ENCODE measurements at places on chromosomes 3 and 15. TPM values are rescaled to one million over a fixed set of nuclear protein-coding genes. Genes with fewer than 3 reads are reported as not detected.
A peak's percentile ranks its signal among the peaks of the same experiment; 100 is the strongest.

DNA sequence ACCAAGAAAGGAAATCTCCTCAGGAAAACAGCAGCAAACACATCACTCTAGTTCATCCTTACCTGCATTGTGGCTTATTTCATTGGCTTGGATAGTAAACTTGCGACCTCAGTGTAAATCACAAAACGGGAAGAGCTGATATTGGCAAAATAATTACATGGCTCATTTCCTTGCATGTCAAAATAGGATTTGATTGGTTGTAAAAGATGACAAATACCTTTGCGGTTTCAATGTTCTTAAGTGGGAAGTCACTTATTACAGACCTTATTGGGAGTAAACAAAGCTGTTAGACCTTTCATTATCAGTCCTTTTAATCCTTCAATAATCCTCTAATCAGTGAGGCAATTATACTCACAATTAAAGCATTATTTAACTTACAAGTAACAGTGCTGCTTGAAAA is 590.6 kb downstream of the MAGI1 start:
- no peaks in the 10 kb centered on the region for H3K27me3 ChIP-seq
- H3K4me1 ChIP-seq = no peaks in the 10 kb centered on the region
- H3K4me3 ChIP-seq = no peak overlapping the region
- no peak for DNase-seq
- H3K27ac ChIP-seq = no peak overlapping the region

- H3K4me3 ChIP-seq = no peak overlapping the region
- no peaks in the 10 kb centered on the region for H3K36me3 ChIP-seq
- H3K27ac ChIP-seq = no peak overlapping the region
- peaks cover 8% of the 10 kb centered on the region for H3K27me3 ChIP-seq
- no peaks in the 10 kb centered on the region for H3K4me1 ChIP-seq
- DNase-seq = no peak
These were observed 142.2 kb downstream of the ALDH1A2 start for GRCh38 chr15:57923306-57923705.

GRCh38 chr15:69760890-69761568 is 308.4 kb downstream of the RPLP1 start:
- peak overlapping the region; percentile 87 for H3K27ac ChIP-seq
- H3K36me3 ChIP-seq = peaks cover 19% of the 10 kb centered on the region
- peak overlapping the region; percentile 76 for H3K4me3 ChIP-seq
- DNase-seq = peak; percentile 95
- H3K27me3 ChIP-seq = peaks cover 2% of the 10 kb centered on the region

GATA2 gene
- total RNA-seq = not detected

DNA sequence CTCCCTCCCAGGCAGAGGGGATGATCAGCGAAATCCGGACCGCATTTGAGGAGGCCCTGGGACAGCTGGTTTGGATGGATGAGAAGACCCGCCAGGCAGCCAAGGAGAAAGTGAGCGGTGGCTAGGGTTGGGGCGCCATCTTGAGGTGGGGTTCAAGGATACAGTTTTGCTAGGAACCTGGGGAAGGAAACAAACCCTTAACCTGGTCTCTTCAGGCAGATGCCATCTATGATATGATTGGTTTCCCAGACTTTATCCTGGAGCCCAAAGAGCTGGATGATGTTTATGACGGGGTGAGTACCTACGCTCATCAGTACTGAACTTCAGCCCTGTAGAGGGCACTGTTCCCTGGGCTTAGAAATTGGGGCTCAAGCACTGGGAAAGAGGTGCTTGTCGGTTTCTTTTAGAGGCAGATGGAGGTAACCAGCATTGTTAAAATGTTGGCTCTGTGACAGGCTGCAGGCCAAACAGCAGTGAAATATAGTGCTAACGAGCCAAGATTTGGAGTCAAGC is 9.6 kb upstream of the PSMD2 start:
- H3K4me3 ChIP-seq = no peak overlapping the region
- no peak overlapping the region for H3K27ac ChIP-seq
- no peaks in the 10 kb centered on the region for H3K36me3 ChIP-seq
- peaks cover 15% of the 10 kb centered on the region for H3K27me3 ChIP-seq

ANKUB1 gene
- not detected for total RNA-seq

DNA sequence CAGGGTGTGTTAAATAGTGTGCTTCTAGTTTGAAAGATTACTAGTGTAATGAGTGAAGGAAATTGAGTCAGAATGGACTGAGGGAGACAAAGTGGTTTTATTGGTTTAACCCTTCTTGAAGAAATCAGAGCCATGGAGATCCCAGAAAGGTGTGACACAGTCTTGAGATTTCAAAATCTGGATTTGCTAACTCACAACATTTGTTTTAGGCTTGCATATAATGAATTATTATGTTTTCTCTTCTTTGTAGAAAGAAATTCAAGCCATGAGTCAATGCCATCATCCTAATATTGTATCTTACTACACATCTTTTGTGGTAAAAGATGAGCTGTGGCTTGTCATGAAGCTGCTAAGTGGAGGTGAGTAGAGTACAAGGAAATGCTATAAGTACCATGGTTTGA is 25.1 kb downstream of the OXSR1 start:
- peaks cover 48% of the 10 kb centered on the region for H3K36me3 ChIP-seq
- H3K27me3 ChIP-seq = no peaks in the 10 kb centered on the region
- no peak for DNase-seq
- peaks cover 2% of the 10 kb centered on the region for H3K4me1 ChIP-seq
- H3K27ac ChIP-seq = no peak overlapping the region
- H3K4me3 ChIP-seq = no peak overlapping the region

DNA sequence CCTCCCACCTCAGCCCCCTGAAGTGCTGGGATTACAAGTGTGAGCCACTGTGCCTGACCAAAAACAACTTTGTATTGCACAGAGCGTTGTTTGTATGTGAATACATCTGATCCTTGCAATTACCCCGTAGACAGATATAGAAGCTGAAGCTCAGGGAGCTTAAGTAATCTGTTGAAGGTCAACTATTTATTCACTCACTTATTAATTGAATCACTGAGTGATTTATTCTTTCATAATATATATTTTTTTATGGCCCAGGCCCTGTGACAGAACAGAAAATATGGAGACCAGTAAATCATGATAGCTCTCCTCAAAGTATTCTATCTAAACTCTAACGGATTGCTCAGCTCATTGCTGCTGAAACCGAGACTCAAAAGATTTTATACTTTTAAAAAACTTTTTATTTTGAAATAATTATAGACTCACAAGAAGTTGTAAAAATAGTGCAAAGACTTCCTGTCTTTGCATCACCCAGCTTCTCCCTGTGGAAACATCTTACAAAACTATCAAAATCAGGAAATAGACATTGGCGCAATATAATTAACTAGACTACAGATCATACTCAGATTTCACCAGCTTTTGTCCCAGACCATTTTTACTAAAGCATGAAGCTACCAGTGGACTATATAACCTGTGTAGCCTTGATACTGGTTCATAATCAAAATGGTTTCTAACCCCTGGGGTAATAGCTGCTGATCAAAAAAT is 466.1 kb downstream of the PDCD6IP start:
- H3K4me1 ChIP-seq = no peaks in the 10 kb centered on the region
- no peak overlapping the region for H3K4me3 ChIP-seq
- no peaks in the 10 kb centered on the region for H3K36me3 ChIP-seq
- no peak overlapping the region for H3K27ac ChIP-seq
- DNase-seq = no peak

CHRM5 gene
- total RNA-seq = not detected

DNA sequence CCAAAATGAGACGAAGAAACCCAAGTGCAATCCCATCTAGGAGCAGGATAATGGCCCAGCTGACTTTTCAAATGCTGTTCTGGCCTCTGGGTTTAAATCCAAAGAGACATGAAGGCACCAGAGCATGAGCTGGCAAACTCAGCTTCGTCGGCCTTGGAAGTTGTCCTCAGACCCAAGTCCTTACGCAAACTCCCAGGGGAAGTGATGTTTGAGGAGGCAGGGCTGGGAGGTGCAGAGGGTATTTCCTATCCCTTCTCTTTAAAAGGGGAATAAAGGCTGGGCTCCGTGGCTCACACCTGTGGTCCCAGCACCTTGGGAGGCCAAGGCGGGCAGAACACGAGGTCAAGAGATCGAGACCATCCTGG is 68.9 kb upstream of the HERC1 start:
- H3K36me3 ChIP-seq = peaks cover 2% of the 10 kb centered on the region
- H3K4me1 ChIP-seq = peaks cover 33% of the 10 kb centered on the region
- no peak overlapping the region for H3K4me3 ChIP-seq

CLRN1 gene
- not detected for total RNA-seq

HMG20A gene
- 46.4 TPM for total RNA-seq

ROPN1 gene
- not detected for total RNA-seq

ANKRD34C gene
- total RNA-seq = not detected

- H3K4me3 ChIP-seq = no peak overlapping the region
- no peak overlapping the region for H3K27ac ChIP-seq
- no peaks in the 10 kb centered on the region for H3K27me3 ChIP-seq
- no peak for DNase-seq
These were observed 769.1 kb downstream of the NTRK3 start for GRCh38 chr15:87487484-87487883.

CPN2 gene
- total RNA-seq = not detected

CCR8 gene
- total RNA-seq = 5.7 TPM

DNA sequence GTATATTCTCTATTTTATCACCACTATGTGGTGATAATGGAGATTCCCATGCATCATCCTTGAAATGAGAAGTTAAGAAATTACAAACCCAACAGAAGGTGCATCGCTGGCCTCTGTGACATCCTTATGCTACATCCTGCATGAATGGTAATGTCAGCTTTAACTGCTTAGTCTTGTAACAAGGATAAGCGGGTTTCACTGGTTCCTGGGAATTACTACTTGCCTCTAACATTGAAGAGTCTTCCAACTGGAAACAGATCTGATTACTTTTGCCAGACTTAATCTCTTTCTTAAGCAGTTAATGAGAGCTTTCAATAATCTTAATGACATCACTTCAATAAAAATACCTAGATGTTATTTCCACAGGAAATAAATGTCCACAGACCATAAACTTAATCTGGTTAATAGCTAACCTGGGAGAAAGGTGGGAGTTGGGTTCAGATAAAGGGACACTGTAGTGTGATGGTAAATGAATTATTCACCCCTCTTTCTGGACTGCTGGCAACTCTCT is 44.0 kb downstream of the FMN1 start:
- no peaks in the 10 kb centered on the region for H3K36me3 ChIP-seq
- peaks cover 12% of the 10 kb centered on the region for H3K27me3 ChIP-seq
- no peak for DNase-seq
- H3K4me1 ChIP-seq = peaks cover 13% of the 10 kb centered on the region
- no peak overlapping the region for H3K27ac ChIP-seq

IL17RE gene
- total RNA-seq = 1.1 TPM

GRCh38 chr3:108319428-108320082 is 23.2 kb downstream of the HHLA2 start:
- H3K27ac ChIP-seq = no peak overlapping the region
- H3K36me3 ChIP-seq = peaks cover 2% of the 10 kb centered on the region
- peaks cover 3% of the 10 kb centered on the region for H3K27me3 ChIP-seq
- H3K4me3 ChIP-seq = no peak overlapping the region
- peaks cover 18% of the 10 kb centered on the region for H3K4me1 ChIP-seq

GRCh38 chr3:196194542-196194915 is 16.7 kb downstream of the ZDHHC19 start:
- DNase-seq = peak; percentile 57
- peaks cover 36% of the 10 kb centered on the region for H3K4me1 ChIP-seq
- H3K36me3 ChIP-seq = no peaks in the 10 kb centered on the region
- H3K27ac ChIP-seq = peak overlapping the region; percentile 62
- H3K27me3 ChIP-seq = no peaks in the 10 kb centered on the region
- H3K4me3 ChIP-seq = no peak overlapping the region

GRCh38 chr3:129030611-129031010 is 29.5 kb downstream of the EFCC1 start:
- DNase-seq = no peak
- H3K4me3 ChIP-seq = no peak overlapping the region
- no peaks in the 10 kb centered on the region for H3K36me3 ChIP-seq
- no peak overlapping the region for H3K27ac ChIP-seq

TMA7 gene
- 275 TPM for total RNA-seq

TRH gene
- total RNA-seq = not detected

CD96 gene
- total RNA-seq = 60.5 TPM

VGLL3 gene
- not detected for total RNA-seq

SEC62 gene
- 72.1 TPM for total RNA-seq

DNA sequence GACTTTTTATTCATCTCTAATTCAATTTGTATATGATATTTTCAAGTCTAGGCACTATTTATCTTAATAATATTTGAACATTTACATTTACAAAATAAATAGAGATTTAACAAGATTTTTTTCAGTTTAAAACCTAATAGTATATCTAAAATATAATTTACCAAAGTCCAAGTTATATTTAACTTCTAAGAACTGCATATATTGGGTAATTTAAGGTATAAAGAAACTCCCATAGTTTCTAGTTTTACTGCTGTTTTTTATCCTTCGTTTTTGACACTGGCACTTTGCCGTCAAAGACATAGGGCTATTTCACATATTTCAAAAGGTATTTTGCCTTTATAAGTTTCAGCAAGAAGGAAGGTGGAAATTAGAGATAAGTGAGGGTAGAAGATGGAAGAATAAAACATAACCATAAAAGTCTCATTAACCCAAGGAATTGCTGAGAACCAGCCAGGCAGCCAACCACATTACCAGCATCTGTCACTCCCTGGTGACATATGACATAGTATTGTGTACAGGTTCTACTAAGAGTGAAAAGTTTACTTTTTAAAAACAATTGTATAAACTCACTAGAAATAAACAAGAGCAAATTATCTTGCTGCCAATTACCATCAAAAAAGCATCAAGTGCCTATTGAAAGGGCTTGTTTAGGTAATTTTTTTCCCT is 251.5 kb downstream of the NSUN3 start:
- H3K4me3 ChIP-seq = no peak overlapping the region
- H3K36me3 ChIP-seq = no peaks in the 10 kb centered on the region
- H3K27me3 ChIP-seq = no peaks in the 10 kb centered on the region
- no peak for DNase-seq

DNA sequence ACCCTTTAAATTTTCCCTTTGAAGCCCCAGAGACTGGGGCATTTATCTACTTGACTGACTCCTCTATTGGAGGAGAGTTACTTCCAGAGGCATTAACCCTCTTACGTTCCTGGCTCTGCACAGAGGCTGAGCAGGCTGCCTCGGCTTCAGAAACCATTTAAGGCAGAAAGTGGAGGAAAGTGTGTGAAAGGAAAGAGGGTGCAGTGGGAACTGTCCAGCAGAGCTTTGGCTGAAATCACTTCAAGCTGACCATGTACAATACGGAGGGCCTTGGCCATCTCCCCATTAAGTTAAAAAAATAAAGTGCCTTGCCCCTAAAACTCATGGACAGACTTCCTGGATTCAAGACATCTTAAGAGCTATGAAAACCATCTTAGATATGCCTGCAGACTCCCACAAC is 238.7 kb downstream of the SV2B start:
- peaks cover 29% of the 10 kb centered on the region for H3K27me3 ChIP-seq
- no peak overlapping the region for H3K27ac ChIP-seq
- no peaks in the 10 kb centered on the region for H3K36me3 ChIP-seq

GRCh38 chr3:16658004-16658924 is 53.0 kb upstream of the DAZL start:
- H3K36me3 ChIP-seq = no peaks in the 10 kb centered on the region
- peak; percentile 41 for DNase-seq
- H3K27me3 ChIP-seq = peaks cover 17% of the 10 kb centered on the region
- H3K4me3 ChIP-seq = no peak overlapping the region
